ENCODE measurements at places on chromosomes 4 and X. TPM values are rescaled to one million over a fixed set of nuclear protein-coding genes. Genes with fewer than 3 reads are reported as not detected.

The SORCS2 gene
- total RNA-seq = 9.6 TPM

The GPR82 gene
- total RNA-seq = 0.72 TPM

The UGT8 gene
- 3.6 TPM for total RNA-seq

The CT45A3 gene
- 0.72 TPM for total RNA-seq

The PLAC8 gene
- 0.72 TPM for total RNA-seq

The CDKL2 gene
- total RNA-seq = 1.2 TPM

The NDST3 gene
- 6.5 TPM for total RNA-seq

DNA sequence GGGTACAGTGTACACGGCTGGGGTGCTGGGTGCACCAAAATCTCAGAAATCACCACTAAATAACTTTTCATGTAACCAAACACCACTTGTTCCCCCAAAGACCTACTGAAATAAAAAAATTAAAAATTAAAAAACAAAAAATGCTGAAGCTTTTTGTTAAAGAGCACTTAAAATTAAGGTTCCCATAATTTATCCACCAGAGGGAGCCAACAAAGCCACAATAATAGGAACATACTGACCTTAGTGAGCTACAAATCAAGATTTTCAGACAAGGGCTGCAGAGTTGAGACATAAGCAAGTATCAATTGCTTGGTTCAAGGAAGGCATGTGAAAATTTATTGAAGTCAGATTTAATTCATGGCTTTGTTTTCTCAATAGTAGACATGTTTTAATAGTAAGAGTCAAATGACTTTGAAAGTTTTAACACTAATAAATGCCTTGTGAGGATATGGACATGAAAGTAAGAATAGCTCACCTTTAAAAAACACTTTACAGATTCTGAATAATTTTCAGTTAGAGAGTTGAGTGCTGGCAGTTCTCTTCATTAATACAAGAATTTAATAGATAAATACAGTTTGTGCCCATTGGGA is 43.0 kb upstream of the SCOC start:
- DNase-seq = peak; percentile 42

GRCh38 chr4:121177246-121178137 is 13.4 kb upstream of the TNIP3 start:
- DNase-seq = no peak

GRCh38 chrX:13051529-13052172 is 7.2 kb upstream of the FAM9C start:
- no peak for DNase-seq

GRCh38 chrX:40683245-40683644 is 35.9 kb upstream of the CXorf38 start:
- no peak for DNase-seq

DNA sequence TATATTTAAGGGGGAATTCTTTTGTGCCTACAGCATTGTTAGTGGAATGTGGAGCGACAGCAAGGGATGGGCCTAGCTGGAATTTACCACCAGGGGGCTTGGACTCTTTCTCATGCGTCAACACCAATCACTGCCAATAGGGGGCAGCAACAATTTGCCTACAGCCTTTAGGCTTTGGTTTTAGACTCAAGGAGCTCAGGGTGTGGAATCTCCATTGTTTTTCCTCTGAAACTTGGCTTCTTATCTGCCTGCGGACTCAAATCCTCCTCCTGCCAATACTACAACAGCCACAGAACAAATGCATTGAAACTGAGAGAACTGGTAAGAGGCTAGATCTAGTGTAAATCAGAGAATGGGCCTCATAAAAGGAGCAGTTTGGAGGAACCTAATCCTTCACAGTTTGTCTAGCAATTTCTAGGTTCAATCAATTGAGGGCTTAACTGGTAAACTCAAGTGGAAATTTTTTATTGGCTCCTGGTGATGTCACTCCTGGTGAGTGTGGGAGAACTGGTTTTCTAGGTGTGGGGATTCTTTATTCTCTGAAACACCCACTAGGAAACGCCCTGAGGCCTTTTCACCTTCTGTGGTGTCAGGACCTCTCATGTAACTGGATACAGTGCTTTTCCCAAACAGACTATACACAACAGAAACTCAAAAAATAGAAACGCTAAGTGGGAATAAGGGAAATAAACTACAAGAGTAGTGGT is 27.9 kb upstream of the TMSB4X start:
- DNase-seq = peak; percentile 57

DNA sequence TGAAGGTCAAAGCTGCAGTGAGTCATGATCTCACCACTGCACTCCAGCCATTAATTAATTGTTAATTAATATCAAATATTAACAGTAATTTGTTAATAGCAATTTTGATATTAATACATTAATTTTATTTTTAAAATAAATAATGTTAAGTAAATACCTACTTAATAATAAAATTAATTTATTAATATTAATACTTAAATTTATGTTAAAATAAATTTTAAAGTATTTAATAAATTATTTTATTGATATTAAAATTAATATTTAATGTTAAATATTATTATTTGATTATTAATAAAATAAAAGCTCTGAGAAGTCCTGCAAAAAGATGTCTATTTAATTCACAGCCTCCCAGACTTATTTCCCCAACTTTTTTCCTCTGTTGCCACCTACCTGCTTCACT is 25.1 kb upstream of the TRIM2 start:
- no peak for DNase-seq

GRCh38 chrX:38045538-38046096 is 39.3 kb downstream of the SYTL5 start:
- DNase-seq = peak; percentile 56

DNA sequence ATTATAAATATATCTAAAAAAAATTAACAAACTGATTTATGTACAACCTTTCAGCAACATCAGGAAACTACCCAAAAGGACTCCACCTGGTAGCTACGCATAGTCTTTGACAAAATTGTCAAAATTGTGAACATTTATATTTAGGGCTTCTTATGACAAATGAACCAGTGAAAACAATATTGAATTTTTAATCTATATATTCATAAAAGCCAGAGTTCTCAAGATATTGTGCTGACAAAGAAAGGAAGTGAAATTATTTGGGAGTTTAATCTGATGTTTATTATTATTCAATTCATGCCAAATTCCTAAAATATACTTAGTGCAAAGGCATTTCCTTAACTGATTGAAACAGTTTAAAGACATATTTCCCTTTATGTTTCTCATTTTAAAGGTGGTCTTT is 5.3 kb upstream of the SULT1B1 start:
- no peak for DNase-seq

- peak; percentile 86 for DNase-seq
Observed at GRCh38 chr4:73045879-73046278, 23.6 kb downstream of the COX18 start.

DNA sequence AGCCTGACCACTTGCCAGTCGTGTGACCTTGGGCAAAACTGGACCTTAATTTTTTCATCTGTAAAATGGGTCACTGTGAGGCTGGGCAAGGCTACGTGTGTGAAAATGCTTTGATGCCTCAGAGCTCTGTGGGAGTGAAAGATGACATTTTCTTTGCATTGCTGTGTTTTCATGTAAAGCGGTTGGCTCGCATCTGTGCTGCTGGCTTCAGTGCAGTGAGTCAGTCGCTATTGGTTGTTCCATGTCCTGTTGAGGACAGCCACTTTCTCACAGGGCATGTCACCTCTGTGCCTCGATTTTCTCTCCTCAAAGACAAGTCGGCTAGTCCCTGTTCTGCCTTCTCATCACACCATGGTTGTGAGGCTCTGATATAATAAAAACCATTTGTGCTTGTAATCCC is 4.4 kb downstream of the MTMR1 start:
- no peak for DNase-seq

DNA sequence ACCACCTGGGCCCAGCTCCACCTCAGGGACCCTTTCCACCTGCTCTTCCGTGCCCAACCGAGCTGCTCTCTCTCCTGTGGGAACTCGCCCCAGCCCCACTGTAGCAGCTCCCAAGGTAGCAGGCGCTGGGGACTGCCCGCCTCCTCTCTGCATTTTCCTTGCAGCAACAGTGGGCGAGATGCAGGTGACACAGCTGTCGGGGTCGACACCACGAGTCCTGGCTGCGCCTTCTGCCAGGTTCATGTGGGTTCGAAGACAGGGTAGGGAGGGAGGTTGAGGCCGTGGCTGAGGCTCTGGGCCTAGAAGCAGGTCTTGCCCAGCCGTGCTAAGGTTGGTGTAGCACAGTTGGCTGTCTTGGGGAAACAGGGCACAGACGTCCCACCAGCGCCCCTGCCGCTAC is 245.2 kb upstream of the FSTL5 start:
- DNase-seq = no peak

DNA sequence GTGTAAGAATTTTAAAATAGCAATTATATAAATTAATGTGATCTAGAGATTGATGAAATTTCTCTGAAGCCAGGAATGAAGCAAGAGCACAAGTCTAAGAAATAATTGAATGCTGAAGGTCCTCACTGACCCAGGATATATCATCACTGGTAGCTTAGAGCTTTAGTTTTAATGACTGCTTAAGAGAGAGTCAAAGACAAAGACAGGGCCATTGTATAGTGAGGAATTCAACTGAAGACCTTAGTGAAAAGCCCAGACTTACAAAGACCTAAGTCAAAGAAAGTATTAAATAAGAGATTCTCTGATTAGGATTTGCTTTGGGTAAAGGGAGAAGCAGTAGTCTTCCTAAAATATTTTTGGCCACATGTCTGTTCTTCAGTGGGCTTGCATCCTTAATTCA is 26.0 kb upstream of the IL15 start:
- DNase-seq = no peak

DNA sequence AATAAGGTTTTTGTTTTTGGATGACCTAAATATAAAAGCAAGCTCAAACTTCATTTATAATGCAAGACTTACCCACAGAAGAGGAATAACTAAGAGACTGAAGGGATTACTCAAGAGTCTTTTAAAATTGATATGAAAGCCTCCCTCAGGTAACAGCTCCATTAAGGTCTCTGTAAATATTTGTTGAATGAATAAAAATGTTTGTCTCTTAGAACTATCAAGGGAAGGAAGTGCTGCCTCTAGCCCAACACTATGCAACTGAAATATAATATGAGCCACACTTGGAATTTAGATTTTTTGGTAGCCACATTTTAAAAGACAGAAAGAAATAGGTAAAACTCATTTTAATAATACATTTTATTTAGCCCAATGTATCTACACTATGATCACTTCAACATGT is 127.8 kb downstream of the SH3RF1 start:
- no peak for DNase-seq

DNA sequence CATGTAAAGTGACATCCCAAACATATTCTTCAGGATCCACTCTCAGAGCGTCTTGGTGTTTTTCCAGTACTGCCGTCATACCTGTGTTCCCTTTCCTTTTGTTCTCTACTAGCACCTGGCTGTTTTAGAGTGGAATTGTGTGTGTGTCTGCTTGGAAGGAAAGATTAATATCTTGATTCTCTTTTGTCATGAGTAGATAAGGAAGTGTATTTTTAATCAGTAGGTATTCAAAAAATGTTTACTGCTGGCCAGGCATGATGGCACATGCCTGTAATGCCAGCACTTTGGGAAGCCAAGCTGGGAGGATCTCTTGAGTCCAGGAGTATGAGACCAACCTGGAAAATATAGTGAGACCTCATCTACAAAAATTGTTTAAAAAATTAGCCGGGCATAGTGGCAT is 198.8 kb downstream of the CBR4 start:
- DNase-seq = no peak

DNA sequence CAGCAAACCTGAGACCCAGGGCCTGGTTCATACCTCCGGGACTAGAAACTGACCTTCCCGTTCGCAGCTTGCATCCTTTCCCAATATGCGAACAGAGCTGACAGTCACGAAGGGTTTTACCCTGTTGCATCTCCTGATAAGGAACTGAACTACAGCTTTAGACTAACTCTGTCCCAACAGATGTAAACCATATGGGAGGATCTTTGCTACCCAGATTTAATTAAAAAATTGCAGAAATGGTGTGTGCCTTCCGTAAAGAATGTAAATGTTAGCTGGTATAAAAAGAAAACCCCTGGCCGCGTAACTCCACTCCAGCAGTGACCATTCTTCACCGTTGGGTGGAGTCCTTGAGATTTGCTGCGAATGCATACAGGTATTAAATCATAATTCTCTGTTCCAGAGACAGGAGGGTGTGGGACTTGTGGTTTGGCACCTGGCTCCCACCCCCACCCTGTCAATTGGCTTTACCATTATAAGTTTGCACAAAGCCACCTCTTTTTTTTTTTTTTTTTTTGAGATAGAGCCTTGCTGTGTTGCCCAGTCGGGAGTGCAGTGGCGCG is 40.6 kb upstream of the SORCS2 start:
- no peak for DNase-seq

DNA sequence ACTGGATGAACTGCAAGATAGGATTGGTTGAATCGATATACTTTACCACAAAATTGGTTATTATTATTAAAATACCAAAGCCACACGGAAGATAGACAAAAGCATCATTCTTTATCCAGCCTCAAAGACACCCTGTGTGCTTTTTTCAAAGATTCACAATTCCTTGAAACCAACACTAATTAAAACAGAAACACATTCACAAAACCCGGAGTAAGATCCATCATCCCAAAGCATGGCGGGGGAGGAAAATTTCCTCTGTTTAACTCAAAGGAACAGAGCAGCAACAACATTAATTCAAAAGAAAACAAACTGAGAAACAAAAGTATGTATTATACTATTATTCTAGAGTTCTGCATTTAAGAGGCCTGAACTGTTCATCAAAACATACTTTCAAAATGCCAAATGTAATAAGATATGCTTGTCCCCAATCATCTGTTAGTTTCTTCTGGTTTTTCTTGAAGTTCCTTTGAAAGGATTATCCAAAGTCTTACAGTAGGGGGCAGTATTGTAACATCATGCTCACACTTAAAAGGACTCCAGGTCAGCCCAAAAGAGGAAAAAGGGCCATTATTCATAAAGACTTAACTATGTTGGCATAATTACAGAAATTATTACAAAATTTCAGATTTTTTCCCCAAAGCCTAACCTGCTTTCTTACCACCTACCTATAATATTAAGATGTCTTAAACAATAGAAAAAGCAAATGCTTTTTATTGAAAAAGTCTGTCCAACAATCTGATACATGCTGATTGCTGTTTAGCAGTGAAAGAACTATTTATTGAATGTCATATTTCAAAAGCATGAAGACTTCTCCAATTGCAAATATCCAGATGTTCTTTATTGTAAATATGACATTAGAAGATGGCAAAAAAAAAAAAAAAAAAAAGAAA is 168.7 kb downstream of the SCFD2 start:
- DNase-seq = peak; percentile 93

DNA sequence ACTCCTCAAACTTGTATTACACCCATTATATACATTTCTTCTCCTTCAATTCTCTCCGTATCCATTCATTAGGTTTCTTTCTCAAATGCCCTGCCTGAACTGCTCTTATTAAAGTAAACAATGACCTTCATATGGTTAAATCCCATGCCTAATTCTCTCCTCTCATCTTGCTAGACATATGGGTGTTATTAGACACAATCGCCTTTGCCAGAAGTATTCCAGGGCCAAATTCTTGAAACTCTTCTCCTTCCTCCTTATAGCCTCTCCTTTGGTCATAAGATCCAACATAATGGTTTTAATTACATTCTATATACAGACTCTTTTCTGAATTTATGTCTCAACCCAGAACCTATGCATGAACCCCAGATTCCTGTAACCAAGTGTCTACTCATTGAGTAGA is 4.8 kb downstream of the ANXA10 start:
- DNase-seq = no peak

- no peak for DNase-seq
Observed at GRCh38 chr4:163892417-163892816, 397.9 kb downstream of the TMA16 start.

- no peak for DNase-seq
Observed at GRCh38 chrX:19639056-19639455, 123.7 kb upstream of the MAP3K15 start.

- DNase-seq = no peak
Observed at GRCh38 chrX:6959006-6959405, 188.5 kb upstream of the STS start.

GRCh38 chr4:48268956-48269860 is at the start of gene TEC:
Gene TEC, minus strand, starts transcription at chr4:48269838. Its CDS starts 41,224 bp downstream, at chr4:48228614.
- peak; percentile 20 for DNase-seq
